ENCODE measurements at places on chromosomes 13 and 19. TPM values are rescaled to one million over a fixed set of nuclear protein-coding genes. Genes with fewer than 3 reads are reported as not detected.

Gene GAPDHS
- not detected for polyA plus RNA-seq

Gene BORA
- polyA plus RNA-seq: 0.19 TPM

Gene F10
- 9.2 TPM for polyA plus RNA-seq

Gene LRRC63
- not detected for polyA plus RNA-seq

Gene LRP3
- polyA plus RNA-seq: 8.2 TPM

Gene CACNA1A
- 0.88 TPM for polyA plus RNA-seq

Gene SYNE4
- polyA plus RNA-seq: 0.15 TPM

Gene CNOT3
- 14.2 TPM for polyA plus RNA-seq

Gene MIDN
- 31.5 TPM for polyA plus RNA-seq

Gene RFXAP
- 2.3 TPM for polyA plus RNA-seq

Gene ZNF20
- 1.2 TPM for polyA plus RNA-seq

Gene NTF4
- polyA plus RNA-seq: 0.76 TPM

Gene RAB3D
- 3.9 TPM for polyA plus RNA-seq

Gene MOB3A
- polyA plus RNA-seq: 7.1 TPM

Gene ZNF121
- polyA plus RNA-seq: 6.8 TPM

Gene NXNL1
- not detected for polyA plus RNA-seq

Gene IL11
- polyA plus RNA-seq: not detected

Gene FPR2
- 0.11 TPM for polyA plus RNA-seq

Gene RFPL4AL1
- polyA plus RNA-seq: not detected

Gene MZF1
- polyA plus RNA-seq: 6.2 TPM

Gene DIAPH3
- 0.03 TPM for polyA plus RNA-seq

Gene LMTK3
- polyA plus RNA-seq: 0.19 TPM

Gene ZNF534
- polyA plus RNA-seq: 0.11 TPM

Gene TMEM255B
- polyA plus RNA-seq: 6.0 TPM

Gene IGFL1
- polyA plus RNA-seq: not detected

Gene PGPEP1
- 31.8 TPM for polyA plus RNA-seq

Gene SIGLEC14
- polyA plus RNA-seq: 1.3 TPM

Gene ZNF506
- 6.5 TPM for polyA plus RNA-seq

Gene COG3
- polyA plus RNA-seq: 15.2 TPM

Gene SHISA7
- polyA plus RNA-seq: not detected

Gene PRTN3
- 0.11 TPM for polyA plus RNA-seq

Gene CGB7
- 0.08 TPM for polyA plus RNA-seq

Gene JAK3
- 0.99 TPM for polyA plus RNA-seq

Gene CLDN10
- 0.12 TPM for polyA plus RNA-seq

Gene ZNF470
- polyA plus RNA-seq: 7.1 TPM

Gene FFAR3
- 0.11 TPM for polyA plus RNA-seq

Gene KL
- 0.34 TPM for polyA plus RNA-seq

Gene VSTM2B
- not detected for polyA plus RNA-seq

Gene TLE2
- polyA plus RNA-seq: 36.0 TPM

Gene WASF3
- 3.4 TPM for polyA plus RNA-seq

Gene IGSF23
- 0.83 TPM for polyA plus RNA-seq

Gene NLRP11
- polyA plus RNA-seq: not detected

Gene ZIC2
- polyA plus RNA-seq: not detected

Gene RGL3
- 2.2 TPM for polyA plus RNA-seq

Gene KLK8
- not detected for polyA plus RNA-seq

Gene ANKLE1
- 0.08 TPM for polyA plus RNA-seq

Gene NUFIP1
- polyA plus RNA-seq: 2.4 TPM

Measured in heart left ventricle (tissue), 16 donors.